Naive thymus-derived CD8-positive, alpha-beta T cell (primary cell): ENCODE measurements at places on chromosomes 11 and 22.

- DNase-seq = no peak
These were observed 545.8 kb downstream of the INSC start for GRCh38 chr11:15660496-15660895.

- no peak for DNase-seq
These were observed 70.4 kb downstream of the GGTLC2 start for GRCh38 chr22:22714600-22715335.

DNA sequence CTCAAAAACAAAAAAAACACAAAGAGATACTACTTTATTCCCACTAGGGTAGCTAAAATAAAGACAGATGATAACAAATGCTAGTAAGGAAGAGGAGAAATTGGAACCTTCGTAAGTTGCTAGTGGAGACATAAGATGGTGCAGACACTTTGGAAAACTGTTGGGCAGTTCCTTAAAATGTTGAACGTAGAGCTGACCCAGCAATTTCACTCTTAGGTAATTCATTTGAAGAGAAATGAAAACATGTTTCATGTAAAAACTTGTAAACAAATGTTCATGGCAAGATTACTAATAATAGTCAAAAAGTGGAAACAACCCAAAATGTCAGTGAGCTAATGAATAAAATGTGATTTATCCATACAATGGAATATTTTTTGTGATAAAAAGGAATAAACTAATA, 29.2 kb upstream of the ACAT1 start:
- no peak for DNase-seq

GRCh38 chr11:62791501-62792201, at the start of gene TMEM223:
Gene TMEM223 (minus strand): TSS chr11:62792006. CDS start chr11:62791994, 12 bp downstream.
- peak; percentile 91 for DNase-seq

- DNase-seq = no peak
These were observed 68.6 kb downstream of the MICAL3 start for GRCh38 chr22:17955590-17956379.

DNA sequence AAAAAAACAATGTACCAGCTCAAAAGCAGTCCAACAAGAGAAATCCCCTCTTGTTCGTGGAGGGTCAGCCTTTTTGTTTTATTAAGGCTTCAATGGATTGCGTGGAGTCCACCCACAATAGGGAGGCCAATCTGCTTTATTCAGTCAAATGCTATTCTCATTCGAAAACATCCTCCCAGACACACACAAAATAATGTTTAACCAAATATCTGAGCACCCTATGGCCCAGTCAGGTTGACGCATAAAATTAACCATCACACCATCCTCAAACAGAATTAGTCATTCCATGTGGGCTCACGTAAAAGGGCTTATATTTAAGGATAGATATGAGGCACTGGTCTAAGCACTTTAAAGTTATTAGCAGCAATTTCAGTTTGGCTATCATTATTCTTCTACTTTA, 58.9 kb upstream of the DEUP1 start:
- no peak for DNase-seq

DNA sequence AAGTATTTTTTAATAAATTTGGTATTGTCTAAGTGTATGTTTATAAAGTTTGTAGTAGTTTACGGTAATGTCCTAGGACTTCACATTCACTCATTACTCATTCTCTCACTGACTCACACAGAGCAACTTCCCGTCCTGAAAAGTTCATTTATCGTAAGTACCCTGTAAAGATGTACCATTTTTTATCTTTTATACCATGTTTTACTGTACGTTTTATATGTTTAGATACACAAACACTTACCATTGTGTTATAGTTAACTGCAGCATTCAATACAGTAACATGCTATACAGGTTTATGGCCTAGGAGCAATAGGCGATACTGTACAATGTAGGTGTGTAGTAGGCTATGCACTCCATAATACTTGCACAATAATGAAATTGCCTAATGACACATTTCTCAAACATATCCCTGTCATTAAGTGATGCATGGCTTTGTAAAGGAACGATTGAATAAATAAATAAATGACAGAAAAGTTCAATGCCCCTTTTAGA, 12.5 kb upstream of the CARD18 start:
- DNase-seq = no peak

DNA sequence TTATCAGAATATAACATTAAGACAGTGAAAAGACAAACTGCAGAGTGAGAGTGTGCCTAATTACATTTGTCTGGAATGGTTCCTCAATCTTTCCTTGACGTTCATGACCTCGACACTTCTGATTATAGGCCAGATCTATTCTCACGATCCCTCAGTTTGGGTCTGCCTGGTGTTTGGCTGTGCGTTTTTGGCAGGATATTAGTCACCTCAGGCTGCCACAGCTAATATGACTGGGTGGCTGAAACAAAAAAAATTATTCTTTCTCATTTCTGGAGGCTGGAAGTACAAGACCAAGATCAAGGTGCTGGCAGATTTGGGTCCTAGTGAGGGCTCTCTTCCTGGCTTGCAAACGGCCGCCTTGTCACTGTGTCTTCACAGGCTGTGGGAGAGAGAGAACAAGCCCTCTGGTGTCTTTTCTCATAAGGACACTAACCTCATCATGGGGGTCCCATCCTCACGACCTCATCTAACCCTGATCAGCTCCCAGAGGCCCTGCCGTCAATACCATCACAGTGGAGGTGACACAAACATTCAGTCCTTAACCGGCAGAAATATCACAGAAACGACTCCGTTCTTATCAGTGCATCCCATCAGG, 23.2 kb downstream of the IFITM10 start:
- DNase-seq = no peak

DNA sequence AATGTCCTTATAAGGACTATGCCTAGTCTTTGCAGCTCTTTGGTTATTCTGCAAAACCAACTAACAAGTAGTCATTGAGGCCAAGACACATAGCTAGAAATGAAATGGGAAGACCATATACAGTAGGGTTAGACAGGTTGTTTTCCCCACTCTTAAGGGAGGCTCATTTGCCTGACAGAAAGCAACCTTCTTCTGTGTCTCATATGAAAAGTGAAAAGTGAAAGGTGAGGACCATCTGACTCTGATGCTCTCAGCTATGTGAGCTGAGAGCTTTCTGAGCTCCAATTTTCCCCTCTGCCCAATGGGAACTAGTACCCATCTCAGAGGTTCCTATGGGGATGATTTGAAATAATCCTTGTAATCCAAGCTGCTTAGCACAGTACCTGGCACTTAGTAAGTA, 142.0 kb upstream of the BDNF start:
- no peak for DNase-seq

DNA sequence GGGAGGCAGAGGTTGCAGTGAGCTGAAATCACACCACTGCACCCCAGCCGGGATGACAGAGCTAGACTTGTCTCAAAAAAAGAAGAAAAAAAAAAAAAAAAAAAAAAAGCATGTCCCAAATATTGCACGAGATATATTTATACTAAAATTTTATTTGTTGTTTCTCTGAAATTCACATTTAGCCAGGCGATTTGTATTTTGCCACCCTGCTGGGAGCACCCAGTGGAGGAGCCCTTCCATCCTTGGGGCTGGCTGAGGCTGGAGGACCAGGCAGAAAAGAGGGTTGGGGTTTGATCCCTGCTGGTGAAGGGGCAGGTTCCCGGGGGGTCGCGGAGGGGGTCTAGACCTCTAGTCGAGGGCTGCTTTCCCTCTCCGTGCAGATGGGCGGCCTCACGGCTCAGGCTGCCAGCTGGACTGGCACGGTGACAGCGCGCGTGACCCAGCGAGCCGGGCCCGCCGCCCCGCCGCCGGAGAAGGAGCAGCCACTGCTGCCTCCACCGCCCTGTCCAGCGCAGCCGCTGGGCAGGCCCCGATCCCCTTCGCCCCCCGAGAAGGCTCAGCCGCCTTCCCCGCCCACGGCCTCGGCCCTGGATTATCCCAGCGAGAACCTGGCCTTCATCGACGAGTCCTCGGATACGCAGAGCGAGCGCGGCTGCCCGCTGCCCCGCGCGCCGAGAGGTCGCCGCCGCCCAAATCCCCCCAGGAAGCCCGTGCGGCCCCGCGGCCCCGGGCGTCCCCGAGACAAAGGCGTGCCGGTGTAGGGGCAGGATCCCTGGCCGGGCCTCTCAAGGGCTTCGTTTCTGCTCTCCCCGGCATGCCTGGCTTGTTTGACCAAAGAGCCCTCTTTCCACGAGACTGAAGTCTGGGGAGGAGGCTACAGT, 952 bp upstream of the CATSPERZ start:
- DNase-seq = no peak

DNA sequence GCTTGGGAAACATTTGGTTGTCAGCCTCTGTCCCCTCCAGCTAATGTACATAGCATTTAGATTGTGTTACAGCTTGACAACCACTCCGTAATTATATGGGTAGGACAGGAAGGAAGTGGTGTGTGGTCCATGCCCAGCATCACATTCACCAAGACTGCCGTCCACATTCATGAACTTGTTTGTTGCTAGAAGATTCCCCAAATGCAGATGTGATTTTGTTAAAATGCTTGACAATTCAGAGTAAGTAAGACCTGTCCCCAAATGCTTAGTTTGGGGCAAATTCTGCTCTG, 1482.7 kb downstream of the TBC1D22A start:
- DNase-seq = no peak

GRCh38 chr11:27218421-27219038, 144.5 kb downstream of the CCDC34 start:
- no peak for DNase-seq

DNA sequence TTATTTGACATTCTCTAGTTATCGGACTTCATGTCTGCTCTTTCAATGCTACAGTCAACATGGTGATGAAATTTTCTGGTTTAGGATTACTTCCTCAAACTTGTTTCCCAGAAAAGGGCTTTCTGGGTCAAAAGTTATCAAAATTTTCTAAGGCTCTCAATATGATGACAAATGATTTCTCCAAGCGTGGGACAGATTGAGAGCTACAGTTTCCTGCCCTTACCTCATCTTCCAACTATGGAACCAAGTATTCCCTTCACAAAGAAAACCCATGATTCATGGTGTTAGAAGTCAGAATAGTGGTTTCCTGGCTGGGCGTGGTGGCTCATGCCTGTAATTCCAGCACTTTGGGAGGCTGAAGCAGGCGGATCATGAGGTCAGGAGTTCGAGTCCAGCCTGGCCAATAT, 17.8 kb downstream of the MYO18B start:
- no peak for DNase-seq

GRCh38 chr11:65661599-65662246, 993 bp downstream of the RELA start:
- DNase-seq = no peak
